ENCODE measurements at places on chromosomes 1 and 21.

GRCh38 chr1:22805672-22806038 is 95.0 kb downstream of the EPHB2 start:
- no peak for DNase-seq

DNA sequence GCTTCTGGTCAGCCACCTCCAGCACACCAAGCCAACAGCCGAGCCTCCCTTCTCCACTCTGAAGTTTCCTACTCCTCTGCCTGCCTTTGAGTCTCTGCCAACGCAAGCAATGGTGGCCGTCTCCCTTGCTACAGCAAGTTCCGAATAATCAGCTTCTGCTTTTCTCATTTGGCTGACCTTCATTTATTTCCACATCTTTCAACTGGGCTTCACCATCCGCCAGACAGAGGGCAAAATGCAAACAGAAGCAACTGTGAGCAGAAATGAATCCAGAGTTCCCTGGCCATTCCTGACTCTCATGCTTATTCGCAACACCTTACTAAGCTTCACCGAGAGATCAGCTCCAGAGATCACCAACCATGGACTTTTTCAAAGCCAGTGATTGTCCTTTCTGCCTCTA is 621.0 kb downstream of the NPHP4 start:
- no peak for DNase-seq

- DNase-seq = no peak
Measured at GRCh38 chr1:212721388-212722247, 22.0 kb upstream of the BATF3 start.

GRCh38 chr1:202836623-202837403 is 26.1 kb downstream of the PCAT6 start:
- DNase-seq = no peak

DNA sequence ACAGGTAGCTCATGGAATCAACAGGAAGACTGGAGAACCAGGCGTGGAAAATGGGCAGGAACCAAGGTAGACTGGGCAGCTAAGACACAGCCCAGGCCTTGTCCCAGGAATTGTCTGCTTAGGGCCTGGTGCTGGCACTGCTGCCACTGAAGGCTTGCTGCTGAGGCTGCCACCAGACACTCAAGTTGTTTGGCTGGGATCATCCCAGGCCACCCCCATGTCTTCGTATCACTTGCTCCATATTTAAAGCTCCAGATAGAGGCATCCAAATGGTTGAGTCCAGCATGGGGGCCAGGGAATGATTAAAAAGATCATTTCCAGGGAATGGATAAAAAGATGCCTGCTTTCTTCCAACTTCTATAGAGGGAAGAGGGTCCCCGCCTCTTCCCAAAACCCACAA is 107.4 kb upstream of the GADD45A start:
- DNase-seq = no peak

All from SHP77 treated with DMSO at 0.1 percent for 48 hours (cell line).